ENCODE measurements at places on chromosomes 16 and 17. TPM values are rescaled to one million over a fixed set of nuclear protein-coding genes. Genes with fewer than 3 reads are reported as not detected.
A peak's percentile ranks its signal among the peaks of the same experiment; 100 is the strongest.

Gene GFAP
- total RNA-seq, result 1.4 TPM

Gene SPIRE2
- 8.9 TPM for total RNA-seq

Gene COX6A2
- total RNA-seq, result not detected

Gene TMC8
- 8.3 TPM for total RNA-seq

Gene KCNJ2
- not detected for total RNA-seq

Gene SCGB1C2
- total RNA-seq, result not detected

Gene SOST
- not detected for total RNA-seq

Gene TEKT1
- total RNA-seq, result not detected

Gene ABCA10
- total RNA-seq, result 0.16 TPM

Gene TMEM114
- total RNA-seq, result not detected

Gene CMTM2
- not detected for total RNA-seq

DNA sequence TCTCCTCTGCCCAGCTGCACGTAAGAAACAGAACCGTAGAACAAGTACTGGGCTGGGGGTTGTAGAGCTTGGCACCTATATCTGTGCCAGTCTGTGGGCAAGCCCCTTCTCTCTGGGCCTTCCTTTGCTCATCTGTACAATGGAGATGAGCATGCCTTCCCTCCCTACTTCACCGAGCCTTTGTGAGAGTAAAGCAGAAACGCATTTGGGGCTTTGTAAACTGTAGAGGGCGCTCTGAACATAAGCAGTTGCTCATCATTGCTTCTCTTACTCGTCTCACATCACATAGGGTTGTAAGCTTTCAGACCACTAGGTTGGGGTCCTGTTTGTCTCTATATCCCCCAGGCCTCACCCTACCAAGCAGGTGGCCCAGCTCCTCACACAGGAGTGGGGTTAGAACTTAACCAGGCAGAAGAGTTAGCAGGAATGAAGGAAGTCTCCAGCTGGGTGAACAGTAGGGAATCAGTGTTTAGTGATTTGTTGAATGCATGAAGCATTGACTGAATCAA is 15.1 kb downstream of the SAMD14 start:
- H3K27ac ChIP-seq, result no peak overlapping the region
- peaks cover 30% of the 10 kb centered on the region for H3K27me3 ChIP-seq
- DNase-seq, result peak; percentile 38
- H3K4me3 ChIP-seq, result no peak overlapping the region

GRCh38 chr17:12665263-12666210 is at the start of gene MYOCD:
MYOCD (plus strand) TSS chr17:12665890; CDS start chr17:12666189, 299 bp downstream.
- H3K36me3 ChIP-seq, result no peaks in the 10 kb centered on the region
- no peak for DNase-seq
- H3K27me3 ChIP-seq, result peaks cover 17% of the 10 kb centered on the region
- no peak within 1 kb of the TSS for H3K4me3 ChIP-seq
- H3K27ac ChIP-seq, result no peak within 1 kb of the TSS
- no peaks in the 10 kb centered on the region for H3K4me1 ChIP-seq

- H3K36me3 ChIP-seq, result peaks cover 39% of the 10 kb centered on the region
- H3K4me1 ChIP-seq, result peaks cover 4% of the 10 kb centered on the region
- H3K4me3 ChIP-seq, result no peak overlapping the region
- no peak overlapping the region for H3K27ac ChIP-seq
- no peaks in the 10 kb centered on the region for H3K27me3 ChIP-seq
- DNase-seq, result no peak
These were observed 22.6 kb downstream of the COG1 start for GRCh38 chr17:73215447-73215846.

- H3K4me3 ChIP-seq, result no peak within 1 kb of the TSS
- no peaks in the 10 kb centered on the region for H3K36me3 ChIP-seq
- DNase-seq, result no peak
- H3K4me1 ChIP-seq, result no peaks in the 10 kb centered on the region
- H3K27ac ChIP-seq, result no peak within 1 kb of the TSS
These were observed at the start of gene KRTAP4-6 for GRCh38 chr17:41140360-41141131. KRTAP4-6 (minus strand) TSS chr17:41140544; CDS start chr17:41140487, 57 bp downstream.

DNA sequence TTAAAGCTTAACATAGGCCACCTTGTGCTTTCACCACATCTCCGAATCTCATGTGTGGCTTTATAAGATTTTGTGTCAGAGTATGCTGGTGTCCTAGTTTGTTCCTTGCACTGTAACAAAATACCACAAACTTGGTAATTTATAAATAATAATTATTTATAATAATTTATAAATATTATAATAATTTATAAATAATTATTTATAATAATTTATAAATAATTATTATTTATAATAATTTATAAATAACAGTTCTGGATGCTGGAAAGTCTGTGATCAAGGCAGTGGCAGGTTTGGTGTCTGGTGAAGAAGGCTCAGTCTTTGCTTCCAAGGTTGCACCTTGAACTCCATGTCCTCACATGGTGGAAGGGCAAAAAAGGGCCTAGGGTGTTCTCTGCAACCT is 147.7 kb downstream of the BCAS3 start:
- no peak overlapping the region for H3K4me3 ChIP-seq
- H3K27ac ChIP-seq, result no peak overlapping the region
- H3K27me3 ChIP-seq, result no peaks in the 10 kb centered on the region
- no peaks in the 10 kb centered on the region for H3K4me1 ChIP-seq
- no peaks in the 10 kb centered on the region for H3K36me3 ChIP-seq

- peaks cover 6% of the 10 kb centered on the region for H3K27me3 ChIP-seq
- H3K4me1 ChIP-seq, result no peaks in the 10 kb centered on the region
- no peak for DNase-seq
- no peaks in the 10 kb centered on the region for H3K36me3 ChIP-seq
- H3K4me3 ChIP-seq, result no peak overlapping the region
These were observed 18.7 kb upstream of the NSMCE1 start for GRCh38 chr16:27287051-27287811.

- H3K4me1 ChIP-seq, result peaks cover 6% of the 10 kb centered on the region
- no peak overlapping the region for H3K4me3 ChIP-seq
- no peaks in the 10 kb centered on the region for H3K27me3 ChIP-seq
- no peak for DNase-seq
- H3K36me3 ChIP-seq, result peaks cover 68% of the 10 kb centered on the region
These were observed 85.1 kb downstream of the PRKCB start for GRCh38 chr16:23920899-23921298.

GRCh38 chr17:71011391-71011790 is 842.1 kb downstream of the KCNJ2 start:
- peak; percentile 16 for DNase-seq
- no peak overlapping the region for H3K27ac ChIP-seq
- H3K27me3 ChIP-seq, result no peaks in the 10 kb centered on the region
- H3K4me1 ChIP-seq, result no peaks in the 10 kb centered on the region

- H3K27me3 ChIP-seq, result no peaks in the 10 kb centered on the region
- H3K27ac ChIP-seq, result peak overlapping the region; percentile 42
- no peak overlapping the region for H3K4me3 ChIP-seq
- peaks cover 50% of the 10 kb centered on the region for H3K36me3 ChIP-seq
- peaks cover 17% of the 10 kb centered on the region for H3K4me1 ChIP-seq
- peak; percentile 44 for DNase-seq
These were observed 14.8 kb downstream of the TAC4 start for GRCh38 chr17:49832840-49833599.

DNA sequence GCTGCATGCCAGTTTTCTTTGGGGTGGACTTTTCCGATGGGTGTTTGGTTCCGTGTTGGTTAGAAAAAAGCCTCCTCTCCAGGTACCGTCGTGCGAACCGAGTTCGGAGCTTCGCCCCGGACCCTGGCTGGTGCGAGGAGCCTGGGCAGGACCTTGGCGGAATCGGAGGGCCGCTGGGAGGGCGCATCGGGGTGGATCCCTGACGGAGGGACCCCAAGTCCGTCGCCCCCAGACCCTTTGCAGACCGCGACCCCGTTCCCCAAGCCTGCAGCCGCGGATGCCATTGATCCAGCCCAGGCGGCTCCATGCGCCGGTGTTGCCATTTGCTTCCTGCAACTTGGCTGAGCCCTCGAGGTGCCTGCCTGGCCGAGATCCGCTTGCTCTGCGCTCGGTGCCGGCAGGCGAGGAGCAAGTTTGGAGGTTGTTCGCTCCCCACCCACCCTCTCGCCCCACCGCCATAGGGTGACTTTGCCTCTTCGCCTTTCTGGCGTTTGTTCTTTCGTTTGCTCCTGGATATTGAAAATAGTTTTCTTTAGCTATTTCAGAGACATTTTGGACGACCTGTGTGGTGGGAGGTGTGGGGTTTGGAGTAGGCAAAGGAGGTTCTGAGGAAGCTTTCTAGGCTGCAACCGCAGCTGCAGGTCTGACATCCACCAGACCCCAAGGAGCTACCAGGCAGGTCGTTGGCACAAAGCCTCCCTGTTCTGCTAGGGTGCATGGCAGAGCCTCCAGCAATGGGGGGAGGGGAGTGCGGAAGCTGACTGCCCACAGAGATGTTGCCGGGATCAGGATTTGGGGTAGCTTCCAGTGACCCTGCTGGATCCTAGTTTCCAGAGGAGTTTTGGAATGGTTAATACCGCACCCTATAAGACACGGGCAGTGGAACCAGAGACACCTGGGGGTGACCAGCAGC is 58.2 kb downstream of the RAP1GAP2 start:
- no peak overlapping the region for H3K4me3 ChIP-seq
- peaks cover 3% of the 10 kb centered on the region for H3K27me3 ChIP-seq
- DNase-seq, result no peak
- no peaks in the 10 kb centered on the region for H3K4me1 ChIP-seq

GRCh38 chr17:31094600-31095235 is at the start of gene NF1:
NF1 (plus strand) TSS chr17:31094977; CDS start chr17:31095310, 333 bp downstream.
- H3K27me3 ChIP-seq, result no peaks in the 10 kb centered on the region
- peak within 1 kb of the TSS; percentile 99 for H3K4me3 ChIP-seq
- DNase-seq, result peak; percentile 98
- peak within 1 kb of the TSS; percentile 93 for H3K27ac ChIP-seq
- H3K4me1 ChIP-seq, result peaks cover 9% of the 10 kb centered on the region

DNA sequence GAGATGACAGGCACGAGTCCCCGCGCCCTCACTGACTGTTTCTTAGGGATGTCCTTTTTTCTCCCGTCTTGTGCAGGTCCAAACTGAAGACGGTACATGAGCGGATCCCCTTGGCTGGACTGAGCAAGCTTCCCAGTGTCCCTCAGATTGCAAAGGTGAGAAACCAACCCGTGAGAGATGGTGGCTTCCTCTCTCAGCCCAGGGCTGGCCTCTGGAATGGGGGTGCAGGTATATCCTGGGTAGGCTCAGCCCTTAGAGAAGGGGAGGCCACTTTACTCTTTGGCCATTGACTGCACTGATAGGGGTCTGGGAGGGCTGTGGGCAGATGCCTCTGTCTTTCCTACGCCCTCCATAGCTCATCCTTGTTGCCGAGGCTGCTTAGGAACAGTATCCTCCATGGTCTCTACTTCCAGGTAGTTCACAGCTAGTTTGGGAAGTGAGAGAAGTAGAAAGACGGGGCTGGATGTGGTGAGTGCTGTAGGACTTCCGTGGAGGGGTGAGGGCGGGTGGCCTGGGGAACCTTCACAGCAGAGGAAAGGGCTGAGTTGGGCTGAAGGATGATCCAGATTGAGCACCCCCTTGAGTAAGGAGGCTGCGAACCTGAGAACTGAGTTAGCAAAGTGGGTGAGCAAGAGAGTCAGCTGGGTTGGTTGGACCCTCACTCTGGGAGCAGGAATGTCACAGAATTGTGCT is 83.0 kb downstream of the OR1D5 start:
- DNase-seq, result no peak
- no peaks in the 10 kb centered on the region for H3K4me1 ChIP-seq
- no peak overlapping the region for H3K27ac ChIP-seq
- no peaks in the 10 kb centered on the region for H3K36me3 ChIP-seq

DNA sequence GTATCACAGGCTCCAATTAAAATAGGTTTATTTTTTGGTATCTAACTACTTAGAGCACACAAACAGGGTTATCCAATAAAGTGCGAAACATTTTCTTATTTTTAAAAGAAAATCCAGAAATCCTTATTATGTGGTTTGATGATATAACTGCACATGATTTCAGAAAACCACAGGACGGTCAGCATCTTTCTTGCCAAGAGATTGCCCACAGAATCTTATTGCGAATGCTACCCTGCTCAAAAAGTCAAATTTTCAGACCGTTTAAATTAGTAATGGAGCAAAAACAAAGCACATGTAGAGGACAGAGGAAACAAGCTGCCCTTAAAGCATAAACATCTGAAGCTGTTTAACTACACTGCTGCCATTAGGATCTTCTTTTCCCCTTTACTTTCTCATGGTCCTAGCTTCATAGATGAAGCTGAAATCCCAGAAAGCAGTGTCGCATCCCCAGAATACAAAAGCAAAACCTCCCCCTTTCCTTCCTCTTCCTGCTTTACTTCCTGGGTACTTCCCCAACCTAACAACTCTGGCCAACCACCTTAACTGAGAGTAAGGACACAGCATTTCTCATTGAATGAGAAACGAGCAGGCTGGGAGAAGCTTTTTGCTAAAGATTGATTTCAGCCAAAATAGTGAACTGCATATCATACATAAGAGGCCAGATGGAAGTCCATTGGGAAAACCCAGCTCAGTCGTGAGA is 43.7 kb downstream of the CMTM4 start:
- no peak overlapping the region for H3K4me3 ChIP-seq
- no peaks in the 10 kb centered on the region for H3K36me3 ChIP-seq
- H3K27ac ChIP-seq, result no peak overlapping the region
- peaks cover 7% of the 10 kb centered on the region for H3K4me1 ChIP-seq

GRCh38 chr17:34997355-34997862 is 17.1 kb downstream of the LIG3 start:
- no peak overlapping the region for H3K4me3 ChIP-seq
- no peak overlapping the region for H3K27ac ChIP-seq
- H3K27me3 ChIP-seq, result no peaks in the 10 kb centered on the region
- DNase-seq, result no peak

- H3K27ac ChIP-seq, result no peak overlapping the region
- H3K27me3 ChIP-seq, result no peaks in the 10 kb centered on the region
- peaks cover 1% of the 10 kb centered on the region for H3K4me1 ChIP-seq
These were observed 18.5 kb upstream of the ARHGAP27 start for GRCh38 chr17:45451131-45451530.

GRCh38 chr16:65069065-65069464 is 52.8 kb downstream of the CDH11 start:
- H3K36me3 ChIP-seq, result no peaks in the 10 kb centered on the region
- no peak overlapping the region for H3K27ac ChIP-seq
- H3K27me3 ChIP-seq, result no peaks in the 10 kb centered on the region
- no peaks in the 10 kb centered on the region for H3K4me1 ChIP-seq
- DNase-seq, result no peak

DNA sequence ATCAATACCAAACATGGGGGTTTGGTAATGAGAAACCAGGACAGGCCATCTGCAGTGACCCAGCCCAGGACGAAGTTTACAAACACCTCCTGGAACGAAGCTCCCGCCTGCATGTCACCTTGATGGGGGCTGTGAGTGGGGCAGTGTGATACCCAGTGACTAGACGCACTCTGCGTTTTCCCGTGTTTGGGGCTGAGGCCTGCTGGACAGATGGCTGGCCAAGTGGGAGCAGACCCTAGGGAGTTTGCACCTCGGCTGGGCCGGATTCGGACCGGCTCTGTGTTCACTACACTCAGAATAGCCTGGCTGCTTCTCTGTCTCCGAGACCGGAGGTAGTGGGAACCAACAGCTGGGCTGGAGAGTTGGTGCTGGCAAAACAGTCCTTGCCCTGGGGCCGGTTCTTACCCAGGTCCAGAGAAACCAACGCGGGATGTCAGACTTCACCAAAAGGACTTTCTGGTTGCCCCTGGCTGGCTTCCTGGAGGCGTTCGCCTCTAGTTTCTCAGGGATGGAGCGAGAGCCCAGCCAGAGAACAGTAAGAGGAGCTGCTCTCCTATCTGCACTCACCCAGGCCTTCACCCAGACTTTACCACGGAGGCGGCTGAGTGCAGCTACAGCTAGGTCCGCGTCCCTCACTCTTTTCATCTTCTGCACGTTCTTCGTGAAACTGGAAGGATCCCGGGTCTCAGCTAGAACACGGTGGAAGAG is 20.4 kb downstream of the CARHSP1 start:
- no peak for DNase-seq
- peaks cover 74% of the 10 kb centered on the region for H3K36me3 ChIP-seq
- H3K4me3 ChIP-seq, result no peak overlapping the region
- peaks cover 4% of the 10 kb centered on the region for H3K4me1 ChIP-seq
- H3K27ac ChIP-seq, result no peak overlapping the region

All from K562 (cell line).